MCF 10A (cell line): ENCODE measurements at places on chromosomes 16 and 17. TPM values are rescaled to one million over a fixed set of nuclear protein-coding genes. Genes with fewer than 3 reads are reported as not detected.

Gene KRT222
- 0.37 and 0.49 TPM in 2 replicates for total RNA-seq

Gene TEX19
- not detected in 2 replicates for total RNA-seq

Gene RPH3AL
- total RNA-seq: 0.89 and 1.6 TPM in 2 replicates

Gene PRSS27
- 5.8 and 6.3 TPM in 2 replicates for total RNA-seq

Gene TUBB3
- total RNA-seq: 20.2 and 23.0 TPM in 2 replicates

Gene CDRT15
- total RNA-seq: not detected in 2 replicates

Gene TMEM100
- total RNA-seq: 1.1 and 1.7 TPM in 2 replicates
